ENCODE measurements at places on chromosomes 12 and 14.

- DNase-seq: no peak
These were observed 18.5 kb downstream of the SLC15A5 start for GRCh38 chr12:16258963-16259362.

- no peak for DNase-seq
These were observed 395.0 kb downstream of the FOXG1 start for GRCh38 chr14:29161593-29161992.

- no peak for DNase-seq
These were observed 38.2 kb downstream of the XRCC3 start for GRCh38 chr14:103676881-103677675.

DNA sequence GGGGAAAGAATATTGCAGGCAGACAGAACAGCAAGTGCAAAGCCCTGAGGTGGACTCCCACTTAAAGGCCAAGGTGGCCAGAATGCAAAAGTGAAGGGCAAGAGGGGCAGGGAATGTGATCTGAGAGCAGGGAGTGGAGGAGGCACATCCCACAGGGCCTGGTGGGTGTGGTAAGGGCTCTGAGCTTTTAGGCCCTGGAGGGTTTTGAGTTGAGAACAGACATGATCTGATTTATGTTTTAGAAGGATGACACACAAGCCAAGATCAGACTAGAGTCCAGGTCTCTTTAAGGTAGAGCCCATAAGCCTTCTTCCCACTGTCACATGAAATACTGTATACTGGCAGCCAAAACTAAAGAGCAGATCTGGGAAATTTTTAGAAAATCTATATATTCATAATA lies 162.5 kb downstream of the SLC38A4 start:
- DNase-seq: no peak

- DNase-seq: no peak
These were observed 555 bp upstream of the RTN1 start for GRCh38 chr14:59871166-59871495.

DNA sequence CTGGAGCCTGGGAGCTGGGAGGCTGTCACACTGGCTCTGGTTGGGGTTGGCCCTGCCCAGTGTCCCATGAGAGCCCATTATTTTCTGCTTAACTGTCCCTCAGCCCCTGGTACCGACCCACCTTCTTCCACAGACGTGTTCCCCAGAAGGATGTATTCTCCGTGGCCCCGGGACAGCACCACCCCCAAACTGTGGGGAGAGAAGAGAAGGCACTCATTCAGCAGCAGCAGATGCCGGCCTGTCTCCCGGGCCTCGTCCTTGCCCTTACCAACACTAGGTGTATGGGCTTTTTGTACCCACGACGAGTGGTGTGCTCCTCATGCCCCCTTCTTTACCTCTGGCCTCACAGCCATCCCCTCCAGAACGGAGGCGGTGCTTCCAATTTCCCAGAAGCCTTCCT lies 38.1 kb downstream of the LRTM2 start:
- no peak for DNase-seq

GRCh38 chr14:67564236-67564635 lies 31.1 kb downstream of the PLEKHH1 start:
- no peak for DNase-seq

GRCh38 chr14:74963178-74963704 lies 7.8 kb upstream of the PGF start:
- no peak for DNase-seq

GRCh38 chr12:20440408-20440807 lies 72.1 kb downstream of the PDE3A start:
- DNase-seq: no peak

DNA sequence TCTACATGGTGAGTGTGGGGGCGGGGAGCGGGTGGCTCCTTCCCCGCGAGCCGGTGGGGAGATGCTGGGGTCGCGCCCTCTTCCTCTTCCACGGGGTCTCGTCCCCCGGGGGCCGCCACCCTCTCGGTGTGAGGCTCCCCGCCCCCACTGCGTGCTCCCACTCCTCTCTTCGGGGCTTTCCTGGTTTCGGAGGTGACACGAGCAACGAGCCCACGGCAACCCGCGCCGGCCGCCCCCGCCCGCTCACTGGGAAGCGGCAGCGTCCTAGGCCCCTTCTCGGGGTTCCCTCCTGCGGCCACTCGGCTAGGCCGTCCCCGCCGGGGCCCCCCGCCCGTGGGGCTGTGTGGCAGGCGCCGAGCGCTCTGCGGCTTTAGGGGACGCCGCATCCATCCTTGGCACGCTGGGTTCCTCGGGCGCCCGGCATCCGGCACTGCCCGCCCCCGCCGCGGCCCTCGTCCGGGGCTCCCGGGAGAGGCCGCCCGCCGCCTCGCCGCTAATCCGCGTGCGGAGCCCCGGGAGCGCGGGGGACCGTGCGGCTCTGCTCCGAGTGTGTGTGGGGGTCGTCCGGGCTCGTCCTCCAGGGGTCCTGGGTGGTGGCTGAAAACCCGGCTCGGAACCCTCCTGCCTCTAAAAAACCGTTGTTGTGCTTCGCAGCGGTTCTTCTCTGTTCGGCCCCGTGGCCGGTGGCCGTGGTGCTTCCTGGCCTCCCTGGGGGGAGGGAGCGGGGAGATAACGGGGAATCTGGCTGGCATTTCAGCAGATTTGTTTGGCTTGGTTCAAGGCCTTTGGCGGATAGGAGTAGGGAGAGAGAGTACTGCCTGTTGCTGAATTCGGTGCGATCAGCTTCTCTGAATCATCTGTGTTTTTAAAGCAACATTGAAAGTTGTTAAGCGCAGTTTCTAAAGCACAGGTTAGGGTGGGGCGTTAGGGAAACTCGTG lies 1.0 kb downstream of the PCNX1 start:
- peak; percentile 43 for DNase-seq

GRCh38 chr14:76376878-76377734 lies 1.2 kb downstream of the ESRRB start:
- DNase-seq: no peak

DNA sequence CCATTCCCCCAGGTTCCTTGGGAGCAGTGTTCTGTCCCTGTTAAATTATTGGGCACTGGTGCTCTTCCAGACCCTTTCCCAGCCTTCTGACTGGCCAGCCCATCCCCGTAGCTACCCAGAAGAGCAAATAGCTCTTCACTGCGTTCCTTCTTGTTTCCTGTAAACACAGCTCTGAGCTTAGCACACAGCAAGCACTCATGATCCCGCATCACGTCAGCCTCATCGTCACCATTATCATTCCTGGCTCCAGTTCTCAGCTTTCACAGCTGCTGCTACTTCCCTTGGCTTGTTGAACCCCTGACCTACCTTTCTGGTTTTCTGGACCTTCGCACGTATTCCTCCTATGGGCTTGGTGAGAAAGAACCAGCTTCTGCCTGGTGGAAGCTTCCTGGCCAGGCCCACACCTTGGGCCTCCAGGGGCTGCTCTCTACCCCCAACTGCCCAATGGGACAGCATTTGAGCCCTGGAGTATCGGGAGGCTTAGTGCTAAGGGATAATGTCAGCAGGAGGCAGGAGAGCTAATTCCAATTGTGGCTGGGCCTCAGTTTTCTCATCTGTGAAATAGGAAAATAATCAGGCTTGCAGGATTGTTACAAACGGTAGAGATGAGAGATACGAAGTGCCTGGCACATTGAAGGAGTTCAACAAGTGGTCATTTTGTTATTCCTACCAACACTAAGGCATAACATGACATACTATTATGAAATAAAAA lies 22.6 kb upstream of the PAPOLA start:
- DNase-seq: no peak

GRCh38 chr14:98878282-98878681 lies 393.7 kb downstream of the BCL11B start:
- no peak for DNase-seq

DNA sequence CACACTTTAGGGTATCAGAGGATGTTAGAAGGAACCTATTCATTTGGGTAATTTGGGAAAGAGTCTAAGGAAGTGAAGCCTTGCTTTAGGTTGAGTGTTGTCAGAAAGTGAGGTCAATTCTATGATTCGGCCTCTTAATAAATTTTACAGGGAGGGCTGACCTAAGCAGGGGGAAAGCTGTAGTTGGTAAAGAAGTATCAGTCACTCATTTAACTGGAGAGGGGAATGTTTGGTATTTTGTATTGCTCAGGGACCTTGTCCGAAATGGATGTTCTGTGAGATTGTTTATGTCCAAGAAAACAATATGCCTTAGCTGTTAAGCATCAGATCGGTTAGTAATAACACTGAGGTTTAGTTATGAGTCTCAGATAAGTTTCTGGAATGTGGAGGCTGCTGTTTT lies 7.3 kb downstream of the CAND1 start:
- DNase-seq: no peak

GRCh38 chr12:113103756-113104450 lies 31.7 kb downstream of the RASAL1 start:
- DNase-seq: no peak

GRCh38 chr12:52007158-52007921 lies 594 bp downstream of the TAMALIN start:
- DNase-seq: no peak

GRCh38 chr14:26926585-26926984 lies 328.8 kb upstream of the NOVA1 start:
- no peak for DNase-seq

- no peak for DNase-seq
These were observed 5.5 kb upstream of the BDKRB1 start for GRCh38 chr14:96250485-96250884.

DNA sequence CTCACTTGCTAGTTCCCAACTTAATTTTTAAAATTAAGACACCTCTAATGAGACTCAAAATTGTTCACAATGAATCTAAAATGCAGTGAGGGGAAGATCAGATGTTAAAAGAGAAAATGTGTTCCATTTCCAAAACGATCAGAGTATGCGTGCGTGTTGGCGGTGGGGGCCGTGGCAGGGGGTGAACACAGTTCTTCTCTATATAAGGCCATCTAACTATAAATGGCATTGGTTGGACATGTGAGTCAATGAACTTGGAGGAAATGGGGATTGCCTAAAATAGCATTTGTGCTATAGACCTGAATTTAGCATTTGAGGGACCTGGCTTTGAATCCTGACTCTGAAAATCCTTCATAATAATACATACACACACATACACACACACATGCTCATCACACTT lies 149.4 kb downstream of the FOXN3 start:
- no peak for DNase-seq

DNA sequence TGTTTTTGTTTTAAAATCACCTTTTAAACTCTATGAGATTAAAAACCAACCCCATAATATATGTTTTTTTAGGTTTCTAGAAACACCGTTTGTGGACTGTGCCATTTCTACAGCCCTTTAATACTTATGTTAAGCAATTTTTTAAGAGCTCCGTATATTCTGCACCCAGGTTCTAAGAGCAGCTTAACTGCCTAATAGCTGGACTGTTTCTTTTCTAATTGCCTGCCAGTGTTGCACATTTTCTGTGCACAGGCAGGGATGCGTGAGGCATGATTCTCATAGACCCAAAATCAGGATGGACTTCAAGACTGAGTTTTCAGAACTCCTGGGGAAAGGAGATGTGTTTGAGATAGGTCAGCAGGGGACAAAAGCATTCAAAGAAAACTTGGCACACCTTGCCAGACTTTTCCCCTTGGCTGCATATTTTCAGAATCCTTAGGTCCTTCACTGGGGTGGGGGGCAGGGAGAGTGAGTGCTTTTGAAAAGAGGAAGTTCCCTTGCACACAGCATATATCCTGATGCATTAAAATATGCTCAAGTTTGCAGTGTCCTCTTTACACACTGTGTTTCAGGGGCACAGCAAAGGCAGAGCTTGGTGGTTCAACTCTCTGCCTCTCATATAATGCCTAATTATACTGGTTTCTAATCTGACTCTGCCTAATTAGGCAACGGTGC lies 27.9 kb downstream of the TMEM30B start:
- DNase-seq: no peak

GRCh38 chr12:52149651-52150241 lies 42.1 kb downstream of the KRT80 start:
- no peak for DNase-seq

GRCh38 chr12:106645465-106646330 lies 62.9 kb downstream of the RFX4 start:
- DNase-seq: no peak

DNA sequence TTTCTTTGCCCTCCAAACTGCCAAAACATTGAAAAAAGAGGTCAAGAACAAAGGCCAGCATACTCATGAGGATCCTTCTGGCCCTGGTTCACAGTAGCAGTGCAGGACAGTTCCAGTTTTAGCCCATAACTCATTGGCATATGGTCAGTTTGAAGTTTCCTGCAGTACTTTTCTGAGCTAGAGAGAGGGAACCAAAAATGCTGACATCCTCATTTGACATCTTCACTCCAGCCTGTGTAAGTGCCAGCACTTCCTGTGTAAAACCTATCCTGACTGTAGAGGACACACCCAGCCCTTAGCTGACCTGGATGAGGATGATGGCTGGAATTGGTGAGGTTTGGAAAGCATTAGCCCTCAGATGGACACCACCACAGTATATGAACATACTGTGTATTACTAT lies 84.1 kb downstream of the FGD4 start:
- no peak for DNase-seq

- DNase-seq: no peak
These were observed 15.4 kb downstream of the GLTP start for GRCh38 chr12:109864916-109865315.

GRCh38 chr12:99810718-99811593 lies 163.4 kb downstream of the GARIN6 start:
- no peak for DNase-seq

GRCh38 chr14:75338398-75338797 lies 59.8 kb downstream of the FOS start:
- DNase-seq: no peak

GRCh38 chr12:45468751-45469615 lies 253.1 kb downstream of the ANO6 start:
- DNase-seq: no peak

DNA sequence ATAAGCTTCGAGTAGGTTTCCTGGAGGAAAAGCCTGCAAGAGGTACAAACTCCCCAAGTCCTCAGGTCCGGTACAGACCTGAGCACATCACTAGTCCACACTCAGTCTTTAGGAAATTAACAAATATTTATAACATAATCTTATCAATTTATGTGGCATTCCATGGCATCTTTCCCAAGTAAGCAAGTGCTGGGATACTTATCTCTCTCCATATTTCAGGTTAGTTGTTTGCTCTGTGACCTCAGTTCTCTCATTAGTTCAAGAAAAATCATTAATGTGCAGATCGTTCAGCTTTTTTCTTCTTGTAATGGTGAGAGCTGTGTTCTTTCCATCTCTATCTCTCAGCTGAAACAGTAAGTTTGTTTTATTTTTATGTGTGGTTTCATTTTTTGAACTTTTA lies 34.7 kb downstream of the SPATA7 start:
- no peak for DNase-seq

DNA sequence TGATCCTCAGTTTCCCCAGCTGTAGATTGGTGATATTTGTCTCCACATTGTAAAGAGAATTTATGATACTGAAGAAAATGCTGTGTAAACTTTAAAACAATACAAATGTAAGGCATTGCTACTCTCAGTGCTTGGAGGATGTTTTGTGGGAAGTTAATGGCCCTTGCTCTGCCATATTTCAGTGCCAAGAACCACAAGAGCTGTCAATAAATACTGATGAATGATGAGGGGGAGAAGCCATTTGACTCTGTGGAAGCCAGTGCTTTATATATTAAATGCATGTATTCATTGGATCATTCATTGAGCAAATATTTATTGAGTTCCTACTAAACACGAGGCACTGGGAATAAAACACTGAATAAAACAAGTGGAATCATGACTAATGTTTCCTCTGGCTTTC lies 30.8 kb downstream of the CACNA1C start:
- no peak for DNase-seq

- no peak for DNase-seq
These were observed 9.0 kb downstream of the ARHGDIB start for GRCh38 chr12:14952299-14952921.

Data from 8988T (cell line).